Purkinje cell (primary cell): ENCODE measurements at places on chromosomes 2 and 18. TPM values are rescaled to one million over a fixed set of nuclear protein-coding genes. Genes with fewer than 3 reads are reported as not detected.

Gene TMEM18
- polyA plus RNA-seq, result 88.7 and 103 TPM in 2 replicates

Gene SP100
- polyA plus RNA-seq, result 0.05 TPM in 1 of 2 replicates, not detected in the other

Gene NOL4
- 12.3 and 18.4 TPM in 2 replicates for polyA plus RNA-seq

Gene CENPA
- 0.66 TPM in 1 of 2 replicates, not detected in the other for polyA plus RNA-seq

Gene RGPD4
- polyA plus RNA-seq, result 0.08 TPM in 1 of 2 replicates, not detected in the other

Gene KYNU
- polyA plus RNA-seq, result not detected in 2 replicates

Gene ASB18
- polyA plus RNA-seq, result 0.62 TPM in 1 of 2 replicates, not detected in the other

Gene STARD6
- not detected in 2 replicates for polyA plus RNA-seq

Gene PASK
- 0.38 and 1.3 TPM in 2 replicates for polyA plus RNA-seq

Gene PRKAG3
- not detected in 2 replicates for polyA plus RNA-seq

Gene MRPS9
- 82.9 and 126 TPM in 2 replicates for polyA plus RNA-seq

Gene RESP18
- 6.5 TPM in 1 of 2 replicates, not detected in the other for polyA plus RNA-seq

Gene ZNF521
- polyA plus RNA-seq, result 2.7 and 4.3 TPM in 2 replicates

Gene INPP5D
- polyA plus RNA-seq, result 0.34 and 2.4 TPM in 2 replicates

Gene ASXL3
- 0.50 and 2.2 TPM in 2 replicates for polyA plus RNA-seq

Gene DOK6
- polyA plus RNA-seq, result 0.76 and 2.1 TPM in 2 replicates

Gene RAMP1
- 23.2 and 38.6 TPM in 2 replicates for polyA plus RNA-seq

Gene AMER3
- 0.70 and 1.2 TPM in 2 replicates for polyA plus RNA-seq

Gene ALKAL2
- not detected in 2 replicates for polyA plus RNA-seq

Gene POTEC
- polyA plus RNA-seq, result not detected in 2 replicates

Gene SERPINB8
- 10.4 and 20.0 TPM in 2 replicates for polyA plus RNA-seq

Gene CASP10
- polyA plus RNA-seq, result 0.20 TPM in 1 of 2 replicates, not detected in the other
